ENCODE measurements at places on chromosomes 16 and 17.

GRCh38 chr17:1315409-1315808, 35.9 kb downstream of the TRARG1 start:
- DNase-seq = no peak

GRCh38 chr17:77443748-77444260, 303.0 kb downstream of the SEC14L1 start:
- DNase-seq = no peak

DNA sequence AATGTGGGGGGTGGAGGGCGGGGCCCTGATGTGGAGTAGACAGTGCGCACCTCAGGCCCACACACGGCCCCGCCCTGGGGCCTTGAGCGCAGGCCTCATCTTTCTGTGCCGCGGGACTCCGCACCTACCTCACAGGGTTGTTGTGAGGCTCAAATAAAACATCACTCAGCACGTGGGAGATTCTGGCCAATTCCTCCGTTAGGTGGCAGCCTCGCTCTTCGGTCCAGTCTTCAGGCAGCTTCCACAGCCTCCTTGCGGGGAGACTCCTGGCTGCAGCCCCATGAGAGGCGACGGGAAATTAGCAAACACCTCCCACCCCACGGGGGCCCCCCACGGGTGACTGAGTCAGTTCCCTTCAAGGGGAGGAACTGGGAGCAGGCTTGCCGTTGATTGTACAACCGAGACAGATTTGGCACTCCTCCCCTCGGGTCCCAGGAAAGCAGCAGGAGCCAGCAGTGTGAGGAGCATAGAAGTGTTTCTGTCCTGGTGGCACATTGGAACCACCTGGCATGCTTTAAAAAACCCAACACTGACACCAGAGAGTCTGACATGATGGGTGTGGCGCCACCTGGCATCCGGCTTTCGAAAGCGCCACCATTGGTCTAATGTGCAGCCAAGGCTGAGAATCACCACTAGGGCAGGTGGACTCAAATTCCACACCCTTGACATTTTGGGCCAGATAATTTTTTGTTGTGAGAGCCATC, 7.6 kb downstream of the MRM1 start:
- no peak for DNase-seq

DNA sequence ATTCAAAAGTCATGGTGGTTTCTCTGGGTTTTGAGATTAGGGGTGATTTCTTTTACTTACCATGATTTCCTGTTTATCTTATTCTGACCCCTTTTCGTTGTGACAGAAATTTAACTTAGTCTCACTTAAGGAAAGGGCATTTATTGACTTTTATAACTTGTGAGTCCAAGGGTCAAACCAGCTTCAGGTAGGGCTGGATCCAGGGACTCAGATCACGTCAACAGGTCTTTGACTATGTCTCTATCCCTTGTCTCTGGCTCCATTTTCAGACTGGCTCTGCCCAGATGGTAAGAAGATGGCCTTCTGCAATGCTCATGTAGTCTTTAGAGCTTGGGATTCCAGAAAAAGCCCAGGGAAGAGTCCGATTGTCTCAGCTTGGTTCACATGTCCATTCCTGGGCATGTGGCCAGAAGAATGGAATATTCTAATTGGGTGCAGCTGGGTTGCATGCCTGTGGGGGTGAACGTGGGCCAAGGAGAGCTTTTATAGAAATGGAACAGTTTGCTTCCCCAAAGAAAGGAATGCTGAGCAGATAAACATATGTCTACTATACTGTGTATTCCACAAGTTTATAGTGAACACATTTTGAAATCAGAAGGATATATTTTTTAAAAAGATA, 13.4 kb downstream of the USP43 start:
- DNase-seq = no peak

- no peak for DNase-seq
Measured at GRCh38 chr16:11639925-11640899, 28.0 kb upstream of the SNN start.

DNA sequence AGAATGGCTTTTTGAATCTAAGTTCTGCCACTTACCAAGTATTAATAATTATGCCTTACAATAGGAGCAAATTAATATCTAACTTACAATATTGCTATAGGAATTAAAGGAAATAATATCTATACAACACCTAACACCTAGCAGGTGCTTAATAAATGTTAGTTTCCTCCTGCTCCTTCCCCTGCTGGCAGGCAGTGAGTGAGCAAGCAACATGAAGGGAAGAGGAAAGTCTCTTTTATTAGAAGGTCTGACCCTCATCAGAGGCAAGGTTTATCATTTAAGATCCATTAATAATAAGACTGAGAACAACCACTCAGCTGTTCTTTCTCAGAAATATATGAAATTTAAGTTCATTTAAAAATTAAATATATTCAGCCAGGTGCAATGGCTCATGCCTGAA, 6.7 kb upstream of the DYNC1LI2 start:
- DNase-seq = no peak

DNA sequence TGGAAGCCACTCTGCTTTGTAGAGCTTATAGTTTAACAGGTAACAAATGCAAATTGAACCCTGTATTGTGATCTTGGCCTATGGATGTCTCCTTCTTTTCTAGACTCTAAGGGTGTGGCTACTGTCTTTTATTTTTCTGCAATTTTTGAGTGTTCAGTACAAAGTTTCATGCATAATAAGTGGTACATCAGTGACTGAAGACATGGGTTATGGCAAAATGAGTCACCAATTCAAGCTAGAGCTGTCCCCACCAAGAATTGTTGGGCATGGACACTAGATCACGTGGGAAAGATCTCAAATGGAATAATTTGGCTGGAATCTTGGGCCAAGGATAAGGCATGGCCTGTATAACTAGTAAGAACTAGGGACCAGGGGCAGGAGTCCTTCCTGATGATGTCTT, 228.4 kb upstream of the N4BP1 start:
- no peak for DNase-seq

DNA sequence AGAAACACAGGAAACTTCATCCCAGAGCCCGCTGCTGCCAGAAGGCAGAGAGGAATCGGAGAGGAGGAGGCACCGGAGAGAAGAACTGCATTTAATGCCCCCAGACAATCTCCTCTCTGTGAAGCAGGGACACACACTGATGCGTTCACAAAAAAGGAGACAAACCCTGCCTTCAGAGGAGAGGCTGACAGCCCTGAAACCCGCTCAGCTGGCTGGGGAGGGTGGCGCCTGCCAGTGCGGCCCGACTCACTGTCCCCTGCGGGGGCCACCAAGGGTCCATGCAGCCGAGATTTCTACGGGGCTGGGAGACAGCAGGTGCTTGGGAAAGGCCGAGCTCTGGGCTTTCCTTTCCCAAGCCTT, 21.9 kb upstream of the CACNG1 start:
- DNase-seq = no peak

DNA sequence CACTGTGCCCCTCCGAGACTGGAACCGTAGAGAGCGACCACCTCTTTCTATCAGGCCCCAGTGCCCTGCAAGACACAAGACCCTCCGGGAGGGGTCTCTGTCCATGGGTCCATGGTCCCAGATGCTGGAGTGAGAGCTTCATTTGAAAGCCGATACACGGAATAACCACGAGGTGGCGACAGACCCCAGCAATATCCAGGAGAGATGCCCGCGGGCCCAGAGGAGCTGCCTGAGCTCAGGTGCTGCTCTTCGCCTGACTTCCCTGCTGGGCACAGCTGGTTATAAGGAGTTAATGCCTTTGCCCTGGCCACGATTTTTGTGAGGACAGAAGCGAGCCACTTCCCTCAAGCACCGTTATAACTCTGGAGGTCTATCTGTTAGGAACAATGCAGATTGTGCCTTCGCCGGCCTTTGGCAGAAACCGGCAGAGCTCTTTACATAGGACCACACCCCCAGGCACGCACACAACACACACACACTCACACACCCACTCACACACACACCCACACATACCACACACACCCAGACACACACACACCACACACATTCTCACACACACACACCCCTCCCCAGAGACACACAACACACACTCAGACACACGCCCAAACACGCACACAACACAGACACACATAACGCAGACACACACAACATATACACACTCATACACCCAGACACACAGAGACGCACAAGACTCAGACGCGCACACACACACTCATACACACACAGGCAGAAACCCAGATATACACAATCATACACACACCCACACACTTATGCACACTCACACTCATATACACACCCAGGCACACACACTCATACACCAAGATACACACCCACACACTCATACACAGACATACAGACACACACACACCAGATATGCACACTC, 436.4 kb downstream of the SOX9 start:
- peak; percentile 7 for DNase-seq

DNA sequence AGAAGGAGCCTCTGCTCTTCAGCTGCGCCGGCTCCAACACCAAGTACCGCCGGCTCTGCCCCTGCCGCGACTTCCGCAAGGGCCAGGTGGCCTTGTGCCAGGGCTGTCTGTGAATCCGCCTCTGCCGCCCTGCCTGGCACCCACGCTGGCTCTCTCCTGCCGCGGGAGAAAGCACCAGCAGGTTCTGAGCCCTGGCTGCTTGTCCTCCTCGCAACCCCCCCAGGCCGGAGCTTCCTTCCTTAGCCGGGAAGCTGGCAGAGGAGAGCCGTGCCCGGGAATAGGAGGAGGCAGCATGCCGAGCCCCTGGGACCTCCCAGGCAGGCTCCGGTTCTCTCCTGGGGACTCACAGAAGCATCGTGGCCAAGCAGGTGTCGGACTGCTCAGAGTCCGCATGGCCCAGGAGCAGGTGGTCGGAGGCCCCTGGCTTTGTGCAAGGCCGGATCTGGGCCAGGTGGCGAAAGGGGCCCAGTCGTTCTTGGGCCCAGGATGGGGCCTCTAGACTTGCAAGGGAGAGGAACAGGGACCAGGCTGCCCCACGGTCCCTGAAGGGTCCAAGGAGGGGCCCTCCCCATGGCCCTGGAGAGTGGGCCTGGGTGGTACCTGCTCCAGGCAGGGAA, 80.6 kb downstream of the MGAT5B start:
- no peak for DNase-seq

Measured in stimulated activated CD4-positive, alpha-beta T cell treated with anti-CD3 and anti-CD28 coated beads, Interleukin-2, amount 100 ng/mL, for 4 hours (primary cell).